ENCODE measurements at places on chromosomes 3 and 15.

- peak; percentile 42 for DNase-seq
Observed at GRCh38 chr15:55282284-55282833, 7.3 kb downstream of the RAB27A start.

GRCh38 chr3:183554377-183554776 is 1.1 kb downstream of the KLHL6 start:
- no peak for DNase-seq

- no peak for DNase-seq
Observed at GRCh38 chr3:152331998-152332397, 63.3 kb downstream of the MBNL1 start.

- DNase-seq, result no peak
Observed at GRCh38 chr3:10379961-10380360, 59.0 kb upstream of the SEC13 start.

- no peak for DNase-seq
Observed at GRCh38 chr15:86849558-86850285, 770.1 kb downstream of the AGBL1 start.

GRCh38 chr15:40043927-40044716 is 5.1 kb upstream of the SRP14 start:
- DNase-seq, result no peak

DNA sequence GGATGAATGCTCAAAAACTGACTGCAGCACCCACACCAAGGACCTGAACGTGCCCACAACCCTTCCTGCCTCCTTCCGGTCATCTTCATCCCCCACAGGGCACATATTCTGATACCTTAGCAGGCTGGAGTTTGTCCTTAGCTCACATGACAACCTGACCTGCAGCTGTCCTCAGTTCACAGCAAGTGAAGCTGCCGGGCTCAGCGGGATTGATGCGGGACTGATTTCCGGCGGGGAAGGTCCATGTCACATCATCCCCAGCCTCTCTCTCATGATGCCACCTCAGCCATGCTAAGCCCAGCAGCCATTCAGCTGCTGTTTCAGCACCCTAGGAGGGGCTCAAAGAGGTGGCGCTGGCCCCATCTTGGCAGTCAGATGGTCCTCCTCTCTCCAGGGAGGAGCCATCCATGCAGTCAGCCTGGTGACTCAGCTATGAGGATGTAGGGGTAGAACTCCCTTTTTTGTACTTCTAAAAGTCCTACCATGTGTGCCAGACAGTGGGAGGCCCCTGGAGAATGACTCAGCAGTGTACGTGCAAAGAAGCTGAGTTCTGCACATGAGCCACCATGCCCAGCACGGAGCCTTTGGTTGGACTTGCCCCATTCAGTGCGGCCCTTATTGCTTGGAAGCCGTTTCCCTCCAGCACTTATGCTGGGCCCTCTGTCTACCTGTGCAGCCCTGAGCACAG is 9.5 kb downstream of the CA12 start:
- peak; percentile 88 for DNase-seq

DNA sequence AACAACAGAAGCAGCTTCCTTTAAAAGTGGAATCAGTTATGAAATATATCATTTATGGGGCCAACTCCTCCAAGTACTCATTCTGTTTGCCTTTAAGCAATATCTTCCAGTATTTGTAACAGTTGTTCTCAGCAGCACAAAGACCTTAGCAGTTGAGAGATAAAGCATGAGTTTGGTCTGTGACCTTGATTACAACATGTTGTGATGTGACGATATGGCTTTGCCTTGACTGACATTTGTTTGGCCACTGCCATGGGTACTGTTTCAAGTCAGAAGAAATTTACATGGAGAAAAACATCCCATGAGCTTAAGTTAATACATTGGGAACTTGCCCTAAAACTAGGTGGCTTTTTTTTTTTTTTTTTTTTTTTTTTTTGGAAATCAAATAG is 175.1 kb upstream of the KBTBD8 start:
- DNase-seq, result no peak

GRCh38 chr3:155675094-155675493 is 69.8 kb downstream of the PLCH1 start:
- DNase-seq, result no peak
